ENCODE measurements at places on chromosomes 16 and 17.

DNA sequence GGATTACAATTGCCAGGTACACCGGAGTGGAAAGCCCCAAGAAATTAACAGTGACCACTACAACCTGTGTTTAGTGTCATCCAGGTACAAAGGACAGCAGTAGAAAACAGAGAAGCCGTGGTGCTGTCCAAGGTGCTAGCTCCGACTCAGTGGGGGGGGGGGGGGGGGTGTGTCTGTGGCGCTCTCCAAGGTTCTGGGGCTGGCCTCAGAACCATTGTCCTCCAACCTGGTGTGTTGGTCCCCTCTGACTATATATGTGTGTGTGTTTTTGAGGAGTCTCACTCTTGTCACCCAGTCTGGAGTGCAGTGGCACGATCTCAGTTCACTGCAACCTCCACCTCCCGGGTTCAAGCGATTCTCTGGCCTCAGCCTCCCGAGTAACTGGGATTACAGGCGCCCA is 5.8 kb upstream of the ZNF23 start:
- peak; percentile 54 for DNase-seq

DNA sequence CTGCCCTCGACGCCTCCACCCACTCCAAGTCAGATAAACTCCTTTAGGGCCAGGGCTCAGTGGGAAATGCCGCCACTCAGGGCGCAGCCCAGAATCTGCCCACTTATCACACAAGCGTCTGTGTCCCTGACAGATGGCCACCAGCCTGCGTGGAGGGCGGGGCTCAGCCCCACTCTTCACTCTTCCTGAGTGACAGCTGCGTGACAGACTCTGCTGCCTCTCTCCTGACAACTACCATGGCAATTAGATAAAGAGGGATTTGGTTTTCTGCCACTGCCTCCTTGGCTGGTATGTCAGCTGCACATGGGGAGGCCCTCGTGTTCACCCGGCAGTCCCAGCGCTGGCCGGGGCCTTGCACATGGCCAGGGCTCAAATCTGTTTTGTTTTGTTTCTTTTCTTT is 96.2 kb downstream of the RTN4RL1 start:
- DNase-seq: no peak

GRCh38 chr16:56121156-56121500 is 70.2 kb upstream of the GNAO1 start:
- DNase-seq: no peak

DNA sequence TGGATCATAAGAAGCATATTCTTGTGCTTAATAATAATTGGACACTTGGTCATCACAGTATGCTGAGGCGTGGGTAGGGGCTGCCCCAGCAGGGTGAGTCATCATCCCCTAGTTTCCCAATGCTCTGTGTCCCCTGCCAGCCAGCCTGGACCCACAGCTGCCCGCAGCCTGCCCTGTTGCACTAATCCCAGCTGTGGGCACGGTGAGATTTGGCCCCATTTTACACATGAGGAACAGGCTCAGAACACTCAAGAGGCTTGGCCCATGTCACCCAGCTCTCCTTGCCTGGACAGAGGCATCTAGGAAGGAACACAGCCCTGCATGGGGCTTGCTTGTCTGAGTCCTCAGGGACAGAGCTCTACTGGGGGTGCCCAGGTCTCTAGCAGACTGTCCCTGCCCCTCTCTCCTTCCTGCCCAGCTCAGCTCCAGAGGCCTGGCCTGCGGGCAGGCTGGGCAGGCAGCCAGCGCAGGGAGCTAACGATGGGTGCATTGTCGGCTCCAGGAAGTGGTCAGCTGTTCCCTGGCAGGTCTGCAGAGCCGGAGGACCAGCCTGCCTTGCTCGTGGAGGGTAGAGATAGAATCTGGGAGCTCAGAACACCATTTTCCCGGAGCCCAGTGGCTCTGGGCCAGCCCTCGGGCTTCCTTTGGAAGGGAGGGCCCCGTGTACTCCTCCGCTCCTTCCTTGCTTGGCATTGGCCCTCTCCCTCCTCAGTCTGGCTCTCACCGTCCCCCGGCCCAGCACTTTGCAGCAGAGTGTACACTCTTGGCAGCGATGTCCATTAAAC is 189.4 kb downstream of the RAB11FIP4 start:
- DNase-seq: no peak

DNA sequence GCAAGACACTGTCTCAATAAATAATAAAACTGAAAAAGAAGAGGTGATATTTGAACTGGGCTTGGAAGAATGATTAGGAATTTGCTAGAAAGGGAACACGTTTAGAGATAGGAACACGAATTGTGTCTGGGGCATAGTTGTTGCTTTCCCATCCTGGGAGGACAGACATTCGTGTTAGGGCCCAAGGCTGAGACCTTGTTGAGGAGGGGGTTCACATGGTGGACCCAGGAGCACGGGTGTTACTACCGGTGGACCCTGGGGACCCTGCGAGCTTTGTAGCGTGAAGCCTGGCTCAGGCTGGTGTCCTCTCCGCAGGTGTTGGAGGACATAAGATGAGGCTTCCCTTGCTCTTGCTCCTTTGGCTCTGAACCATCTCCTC is 1.2 kb downstream of the ACSF3 start:
- no peak for DNase-seq

DNA sequence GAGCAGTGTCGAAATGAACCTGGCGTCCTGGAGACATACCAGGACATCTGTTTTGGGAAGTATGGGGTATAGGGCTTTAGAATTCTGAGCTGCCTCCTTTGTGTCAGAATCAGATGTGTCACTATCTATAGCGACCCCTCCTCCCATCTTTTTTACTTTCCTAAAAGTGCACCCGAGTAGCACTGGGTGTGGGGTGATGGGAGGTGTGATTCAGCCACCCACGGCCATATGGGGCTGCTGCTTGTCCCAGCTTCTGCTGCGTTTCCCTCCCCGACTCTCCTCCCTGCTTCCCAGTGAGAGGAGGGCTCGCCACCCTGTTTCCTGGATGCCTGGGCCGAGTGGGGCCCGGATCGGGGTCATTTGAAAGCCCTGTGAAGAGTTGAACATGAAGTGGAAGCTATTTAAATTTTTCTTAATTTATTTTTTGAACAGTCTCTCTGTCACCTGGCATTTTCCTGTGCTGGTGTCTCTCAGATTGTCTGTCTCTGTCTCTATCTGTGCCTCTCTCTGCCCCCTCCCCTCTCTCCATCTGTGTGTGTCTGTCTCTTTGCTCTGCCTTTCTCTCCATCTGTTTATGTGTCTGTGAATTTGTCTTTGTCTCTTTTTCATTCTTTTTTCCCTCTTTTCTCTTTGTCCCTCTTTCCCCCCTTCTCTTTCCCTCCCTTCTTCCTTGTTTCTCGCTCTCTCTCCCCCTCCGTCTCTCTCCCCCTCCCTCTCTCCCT is 638.8 kb upstream of the EEF2KMT start:
- no peak for DNase-seq

DNA sequence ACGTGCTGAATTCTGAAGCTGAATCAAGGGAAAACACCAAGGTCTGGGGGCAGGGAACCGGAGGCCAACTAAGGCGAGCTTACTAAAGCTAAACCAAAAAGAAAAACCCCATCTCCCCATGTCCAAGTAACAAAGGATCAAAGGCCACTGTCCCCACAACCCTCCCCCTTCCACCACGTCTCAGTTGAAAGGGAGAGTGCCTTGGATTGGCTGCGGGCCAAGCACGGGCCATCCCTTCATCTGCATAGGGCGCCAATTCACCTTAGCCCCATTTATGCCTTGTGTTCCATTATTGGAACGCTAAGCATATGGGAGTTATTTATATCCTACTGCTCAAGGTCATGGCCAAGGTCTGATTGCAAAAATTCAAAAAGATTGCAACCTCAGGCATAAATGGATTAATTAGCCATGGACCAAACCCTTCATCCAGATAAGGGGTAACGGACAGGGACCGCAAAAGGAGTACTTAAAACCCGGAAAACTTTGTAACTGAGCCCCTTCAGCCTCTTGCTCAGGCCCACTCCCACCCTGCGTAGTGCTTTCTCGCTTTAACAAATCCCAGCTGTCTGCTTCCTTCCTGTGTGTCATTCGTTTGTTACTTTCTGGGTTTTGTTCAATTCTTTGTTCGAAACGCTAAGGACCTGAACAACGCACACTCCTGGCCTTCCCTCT is 740 bp upstream of the ATP6V0D1 start:
- DNase-seq: peak; percentile 31

GRCh38 chr16:12906271-12906670 is 4.9 kb downstream of the SHISA9 start:
- DNase-seq: no peak

- DNase-seq: no peak
These were observed 43.9 kb upstream of the ZCCHC14 start for GRCh38 chr16:87536795-87537142.

- DNase-seq: no peak
These were observed at the start of gene SLC5A11 for GRCh38 chr16:24845726-24846547. SLC5A11 (plus strand) TSS chr16:24845963; CDS start chr16:24858644, 12,681 bp downstream.

DNA sequence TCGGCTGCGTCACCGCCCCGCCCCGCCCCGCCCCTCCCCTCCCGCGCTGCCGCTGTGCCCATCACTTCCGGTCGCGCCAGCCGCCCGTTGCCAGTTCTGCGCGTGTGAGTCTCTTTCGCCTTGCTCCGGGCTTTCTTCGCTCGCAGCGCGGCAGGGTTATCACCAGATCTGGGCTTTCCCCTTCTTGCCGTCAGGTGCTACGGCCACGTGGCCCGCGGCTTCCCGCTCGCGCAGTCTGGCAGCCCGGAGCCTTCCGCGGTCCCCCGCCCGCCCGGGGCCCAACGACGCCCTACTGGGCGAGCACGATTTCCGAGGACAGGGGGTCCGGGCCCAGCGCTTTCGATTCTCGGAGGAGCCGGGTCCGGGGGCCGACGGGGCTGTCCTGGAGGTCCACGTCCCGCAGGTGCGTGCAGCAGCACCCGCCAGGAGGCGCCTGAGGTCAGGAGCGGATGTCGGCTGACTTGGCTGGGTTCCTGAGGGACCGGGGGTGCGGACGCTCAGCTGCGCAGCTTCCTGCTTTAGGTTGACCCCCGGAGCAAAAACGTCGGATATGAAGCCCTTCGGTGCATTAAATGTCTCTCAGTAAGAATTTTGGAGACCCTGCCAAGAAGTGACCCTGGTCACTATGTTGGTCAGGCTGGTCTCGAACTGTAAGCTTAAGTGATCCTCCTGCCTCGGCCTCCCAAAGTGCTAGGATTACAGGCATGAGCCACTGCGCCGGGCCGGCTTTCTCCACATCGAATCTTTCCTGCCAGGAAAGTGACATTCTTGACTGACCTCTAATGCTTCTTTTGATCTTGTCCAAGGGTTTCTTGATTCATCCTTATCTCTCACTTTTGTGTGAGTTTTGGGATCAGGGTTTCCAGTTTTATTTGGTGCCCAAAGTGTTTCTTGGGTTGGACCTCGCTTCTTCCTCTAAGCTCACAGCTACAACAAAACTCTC is at the start of gene METTL23:
METTL23 (plus strand) TSS at position 64 of the 943 bp plus-strand sequence. CDS start 2,872 bp downstream, outside the sequence.
- peak; percentile 72 for DNase-seq

DNA sequence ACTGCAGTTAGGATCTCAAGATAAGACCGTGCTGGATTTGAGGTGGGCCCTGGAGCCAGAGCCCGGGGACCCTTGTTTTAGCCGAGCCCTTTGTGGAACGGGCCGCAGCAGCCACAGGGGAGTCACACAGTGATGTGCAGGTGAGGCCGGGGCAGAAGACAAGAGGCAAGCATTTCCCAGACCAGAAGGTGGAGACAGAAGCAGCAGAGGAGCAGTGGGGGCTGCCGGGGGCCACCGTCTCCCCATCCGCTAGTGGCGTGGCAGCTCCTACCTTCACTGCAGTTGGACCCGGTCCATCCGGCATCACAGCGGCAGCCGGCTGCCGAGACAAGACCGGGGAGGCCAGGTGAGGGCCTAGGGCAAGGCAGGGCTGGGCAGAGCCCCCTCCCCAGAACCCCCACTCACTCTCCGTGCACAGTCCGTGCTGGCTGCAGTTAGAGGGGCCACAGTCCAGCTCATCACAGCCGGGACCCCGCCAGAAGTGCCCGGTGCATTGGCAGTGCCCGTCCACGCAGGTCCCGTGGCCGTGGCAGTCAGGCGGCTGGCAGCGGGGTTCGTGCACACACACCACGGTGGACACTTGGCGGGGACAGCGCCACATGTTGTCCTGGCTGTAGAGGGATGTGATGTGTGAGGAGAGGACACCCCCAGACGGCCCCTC is 6.0 kb downstream of the NAGPA start:
- DNase-seq: no peak

DNA sequence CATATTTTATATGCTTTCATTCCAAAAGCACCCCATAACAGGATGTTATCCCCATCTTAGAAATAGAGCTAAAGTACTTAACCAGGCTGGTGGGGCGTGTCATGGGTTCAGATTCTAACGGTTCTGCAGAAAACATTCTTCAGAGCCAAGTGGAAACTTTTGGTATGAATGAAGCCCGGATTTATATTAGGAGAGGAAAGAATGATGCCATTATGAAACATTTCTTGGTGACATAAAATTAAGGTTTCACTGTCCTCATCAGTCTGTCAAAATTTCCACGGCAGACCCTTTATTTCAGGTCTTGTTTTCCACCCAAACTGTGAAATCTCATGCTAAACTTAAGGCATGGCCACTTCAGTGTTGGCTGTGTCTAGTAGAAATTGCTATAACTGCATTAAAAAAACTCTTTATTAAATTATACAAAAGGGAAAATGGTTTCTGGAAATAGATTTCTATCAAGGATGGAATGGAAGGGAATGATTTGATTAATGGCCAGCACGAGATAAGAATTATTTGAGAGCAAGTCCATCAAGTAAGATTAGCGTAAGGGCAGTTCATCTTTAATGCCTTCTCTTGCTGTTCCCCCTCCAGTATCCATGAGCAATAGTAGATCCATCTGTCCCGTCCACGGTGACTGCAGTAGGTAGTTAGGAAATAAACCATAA is 11.7 kb downstream of the PRKCA start:
- no peak for DNase-seq

Measured in activated CD4-positive, alpha-beta T cell treated with anti-CD3 and anti-CD28 coated beads, Interleukin-2, amount 50 U/mL, for 1 hour (primary cell).